ENCODE measurements at places on chromosomes 11 and 22. TPM values are rescaled to one million over a fixed set of nuclear protein-coding genes. Genes with fewer than 3 reads are reported as not detected.

- no peaks in the 10 kb centered on the region for H3K4me1 ChIP-seq
- H3K27me3 ChIP-seq, result no peaks in the 10 kb centered on the region
- DNase-seq, result no peak
- no peak overlapping the region for H3K27ac ChIP-seq
- H3K36me3 ChIP-seq, result peaks cover 7% of the 10 kb centered on the region
Observed at GRCh38 chr11:66820381-66820780, 22.9 kb upstream of the RCE1 start.

DNA sequence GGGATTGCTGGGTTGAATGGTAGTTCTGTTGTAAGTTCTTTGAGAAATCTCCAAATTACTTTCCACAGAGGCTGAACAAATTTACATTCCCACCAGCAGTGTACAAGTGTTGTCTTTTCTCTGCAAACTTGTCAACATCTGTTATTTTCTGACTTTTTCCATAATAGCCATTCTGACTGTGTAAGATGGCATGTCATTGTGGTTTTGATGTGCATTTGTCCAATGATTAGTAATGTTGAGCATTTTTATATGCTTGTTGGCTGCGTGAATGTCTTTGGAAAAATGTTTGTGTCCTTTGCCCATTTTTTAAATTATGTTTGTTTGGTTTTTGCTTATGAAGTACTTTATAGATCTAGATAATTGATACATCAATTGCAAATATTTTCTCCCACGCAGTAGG lies 1025.0 kb downstream of the JRKL start:
- no peaks in the 10 kb centered on the region for H3K27me3 ChIP-seq
- no peaks in the 10 kb centered on the region for H3K4me1 ChIP-seq
- H3K27ac ChIP-seq, result no peak overlapping the region
- H3K4me3 ChIP-seq, result no peak overlapping the region
- DNase-seq, result no peak

- no peak overlapping the region for H3K27ac ChIP-seq
- H3K27me3 ChIP-seq, result no peaks in the 10 kb centered on the region
- no peak overlapping the region for H3K4me3 ChIP-seq
- H3K4me1 ChIP-seq, result no peaks in the 10 kb centered on the region
- no peak for DNase-seq
Observed at GRCh38 chr11:3665336-3666022, 5.7 kb downstream of the CHRNA10 start.

GRCh38 chr11:93614173-93614722 lies 47.2 kb upstream of the CEP295 start:
- no peaks in the 10 kb centered on the region for H3K27me3 ChIP-seq
- no peak overlapping the region for H3K4me3 ChIP-seq
- no peak overlapping the region for H3K27ac ChIP-seq

DNA sequence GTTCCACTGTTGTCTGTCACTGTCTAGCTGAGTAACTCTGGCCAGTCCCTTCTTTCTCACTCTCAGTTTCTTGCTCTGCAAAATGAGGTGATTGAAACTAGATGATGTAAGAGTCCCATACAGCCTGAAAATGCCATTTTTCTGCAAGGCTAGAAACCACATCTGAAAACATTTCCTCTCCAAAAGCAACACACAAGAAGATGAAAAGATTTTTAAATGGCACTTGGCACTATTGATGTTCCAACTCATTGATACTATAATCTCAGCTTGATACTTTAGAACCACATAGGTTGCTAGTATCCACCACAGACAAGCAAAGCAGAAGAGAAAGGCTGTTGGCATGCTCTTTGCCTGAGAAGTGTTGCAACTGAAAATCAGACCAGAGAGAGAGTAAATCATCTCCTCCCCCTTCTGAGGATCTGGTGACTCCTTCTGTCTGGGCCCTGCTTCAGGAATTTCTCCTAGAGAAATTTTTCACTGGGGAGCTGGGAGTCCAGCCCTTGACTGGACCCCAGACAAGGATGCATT lies 1217.9 kb downstream of the LRRC4C start:
- no peaks in the 10 kb centered on the region for H3K27me3 ChIP-seq
- no peak for DNase-seq
- no peak overlapping the region for H3K27ac ChIP-seq
- H3K4me1 ChIP-seq, result no peaks in the 10 kb centered on the region
- no peak overlapping the region for H3K4me3 ChIP-seq
- no peaks in the 10 kb centered on the region for H3K36me3 ChIP-seq

The TAF10 gene
- total RNA-seq, result 14.0 TPM
